ENCODE measurements at places on chromosomes 4 and X.

DNA sequence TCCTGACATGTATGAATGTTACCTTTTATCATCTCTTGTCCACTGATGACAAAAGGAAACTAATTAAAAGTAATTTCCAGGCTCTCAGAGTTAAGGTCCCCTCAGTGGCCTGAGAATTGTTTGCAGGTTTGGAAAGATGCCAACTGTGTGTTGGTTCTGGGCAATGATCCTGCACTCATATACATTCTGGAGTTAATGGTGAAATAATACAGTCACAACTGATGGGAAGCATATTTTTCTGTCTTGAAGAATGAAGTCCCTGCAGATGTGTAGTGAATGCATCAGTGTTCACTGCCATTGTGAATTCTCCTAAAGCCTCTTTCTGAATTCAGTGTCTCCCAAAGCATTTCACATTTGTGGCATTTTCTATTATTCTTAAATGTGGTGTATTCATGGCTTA is 238.1 kb upstream of the PPP1R2C start:
- DNase-seq = no peak

GRCh38 chrX:115494161-115494560 is 66.8 kb upstream of the PLS3 start:
- DNase-seq = no peak

GRCh38 chr4:153539422-153539821 is 73.3 kb downstream of the TMEM131L start:
- DNase-seq = no peak

GRCh38 chr4:138972956-138973801 is 42.4 kb upstream of the NOCT start:
- DNase-seq = no peak

DNA sequence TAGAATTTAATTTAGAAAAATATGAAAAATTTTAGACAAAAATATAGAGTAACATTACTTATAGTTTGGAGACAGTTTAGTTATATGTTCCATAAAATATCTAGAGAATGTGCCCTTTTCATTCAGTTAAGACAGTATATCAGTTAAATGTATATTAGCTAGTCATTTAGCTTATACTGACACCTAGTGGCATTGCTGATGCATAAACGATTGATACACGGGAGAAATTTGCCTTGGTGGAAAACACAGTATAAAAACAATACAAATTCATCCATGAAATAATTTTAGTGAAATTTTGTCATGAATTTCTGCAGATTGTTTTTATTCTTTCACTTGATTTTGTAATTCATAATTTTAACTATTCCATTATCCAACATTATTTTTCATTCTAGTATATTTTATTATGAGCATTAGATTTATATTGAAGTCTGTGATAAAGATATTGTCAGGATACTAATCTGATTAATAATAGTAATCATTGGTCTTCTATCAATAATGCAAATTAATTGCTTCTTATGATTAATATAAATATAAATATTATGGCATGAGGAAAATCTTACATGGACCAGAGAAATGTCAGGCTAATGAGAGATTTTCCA is 219.0 kb downstream of the TLL1 start:
- DNase-seq = no peak

GRCh38 chr4:144720491-144720890 is 74.5 kb downstream of the HHIP start:
- no peak for DNase-seq

DNA sequence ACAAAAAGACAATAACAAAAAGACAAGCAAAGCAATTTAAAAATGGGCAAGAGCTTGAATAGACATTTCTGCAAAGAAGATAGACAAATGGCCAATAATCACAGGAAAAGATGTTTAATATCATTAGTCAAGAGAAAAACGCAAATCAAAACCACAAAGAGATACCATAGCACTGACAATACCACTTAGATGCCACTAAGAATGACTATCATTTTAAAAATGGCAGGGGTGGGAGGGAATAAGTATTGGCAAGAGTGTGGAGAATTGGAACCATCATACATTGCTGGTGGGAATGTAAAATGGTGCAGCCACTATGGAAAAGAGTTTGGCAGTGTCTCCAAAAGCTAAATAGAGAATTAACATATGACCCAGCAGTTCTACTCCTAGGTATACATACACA is 15.1 kb upstream of the EXOC1 start:
- no peak for DNase-seq

GRCh38 chr4:15717657-15718416 is 15.0 kb downstream of the BST1 start:
- DNase-seq = no peak

DNA sequence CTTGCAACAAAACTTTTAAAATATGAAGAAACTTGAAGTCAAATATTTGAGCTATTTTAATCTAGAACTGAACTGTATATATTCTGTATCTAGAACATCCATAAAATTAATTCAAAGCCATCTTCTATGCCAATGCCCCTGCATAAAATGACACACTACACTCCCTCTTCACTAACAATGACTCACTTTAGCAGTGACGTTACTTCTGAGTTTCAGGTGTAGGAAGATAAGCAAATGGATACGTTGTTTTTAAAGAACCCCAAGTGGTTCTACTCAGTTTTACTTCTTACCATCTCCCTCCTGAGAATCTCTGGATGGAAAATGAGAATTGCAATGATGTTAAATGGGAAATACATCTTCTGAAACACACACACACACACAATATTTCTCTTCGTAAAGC is 45.2 kb downstream of the CXXC4 start:
- no peak for DNase-seq

GRCh38 chr4:114527637-114528036 is 71.0 kb upstream of the UGT8 start:
- no peak for DNase-seq

GRCh38 chrX:73766431-73766795 is 203.4 kb downstream of the CHIC1 start:
- DNase-seq = no peak

- no peak for DNase-seq
Measured at GRCh38 chr4:93394545-93395081, 433.9 kb upstream of the ATOH1 start.

GRCh38 chr4:151806511-151806927 is 45.7 kb upstream of the GATB start:
- no peak for DNase-seq

Measured in suprapubic skin (tissue), 4 donors.